ENCODE measurements at places on chromosomes 11 and 22. TPM values are rescaled to one million over a fixed set of nuclear protein-coding genes. Genes with fewer than 3 reads are reported as not detected.

MED15 gene
- total RNA-seq = 22.5 TPM

DDTL gene
- total RNA-seq = 1.2 TPM

DAGLA gene
- 2.5 TPM for total RNA-seq

SOX10 gene
- 1.5 TPM for total RNA-seq

TUB gene
- total RNA-seq = 17.8 TPM

DNA sequence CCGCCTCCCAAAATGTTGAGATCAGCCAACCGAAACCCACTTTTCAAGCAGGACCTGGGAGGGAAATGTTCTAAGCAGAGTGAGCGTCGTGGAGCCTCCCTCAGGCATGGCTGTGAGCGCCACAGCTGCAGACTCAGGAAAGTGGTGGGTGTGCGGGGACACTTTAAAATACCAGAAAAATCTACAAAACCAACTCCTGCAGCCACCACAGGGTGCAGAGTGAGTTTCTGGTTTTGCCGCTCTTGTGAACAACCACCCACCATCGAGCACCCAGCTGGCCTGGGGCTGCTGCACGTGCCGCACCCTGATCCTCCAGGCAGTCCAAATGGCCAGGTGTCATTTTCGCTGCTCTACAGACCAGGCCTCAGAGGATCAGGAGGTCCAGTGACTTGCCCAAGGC, 46.9 kb downstream of the CELSR1 start:
- DNase-seq = no peak
- no peaks in the 10 kb centered on the region for H3K27me3 ChIP-seq
- H3K36me3 ChIP-seq = no peaks in the 10 kb centered on the region
- H3K27ac ChIP-seq = no peak overlapping the region
- H3K4me1 ChIP-seq = no peaks in the 10 kb centered on the region

- H3K4me1 ChIP-seq = peaks cover 16% of the 10 kb centered on the region
- peak overlapping the region; percentile 32 for H3K27ac ChIP-seq
- H3K4me3 ChIP-seq = no peak overlapping the region
- DNase-seq = no peak
- peaks cover 73% of the 10 kb centered on the region for H3K36me3 ChIP-seq
- H3K27me3 ChIP-seq = no peaks in the 10 kb centered on the region
Observed at GRCh38 chr11:124122123-124122522, 6.9 kb downstream of the VWA5A start.

DNA sequence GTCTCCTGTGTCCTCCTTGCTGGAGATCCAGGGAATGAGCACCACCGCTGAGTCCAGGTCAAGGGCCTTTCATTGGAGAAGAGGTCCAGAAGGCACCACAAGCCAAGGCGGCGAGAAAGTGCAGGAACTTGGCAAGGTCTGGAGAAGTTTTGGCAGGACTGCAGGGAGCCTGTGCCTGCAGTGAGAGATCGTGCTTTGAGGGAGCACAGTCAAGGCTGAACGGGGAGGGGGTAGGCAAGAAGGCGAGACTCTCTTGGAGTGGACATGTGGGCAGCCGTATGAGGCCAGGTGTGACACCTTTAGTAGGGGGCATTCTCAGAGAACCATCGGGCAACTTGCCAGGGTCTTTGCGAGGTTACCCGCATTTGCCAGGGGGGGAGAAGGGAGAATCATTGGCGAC, 30.5 kb downstream of the LRRC10B start:
- H3K36me3 ChIP-seq = no peaks in the 10 kb centered on the region
- no peak overlapping the region for H3K27ac ChIP-seq
- H3K4me1 ChIP-seq = no peaks in the 10 kb centered on the region
- no peak for DNase-seq
- no peaks in the 10 kb centered on the region for H3K27me3 ChIP-seq

GRCh38 chr11:76241243-76242000, 35.1 kb upstream of the WNT11 start:
- H3K27ac ChIP-seq = no peak overlapping the region
- no peak for DNase-seq
- no peaks in the 10 kb centered on the region for H3K4me1 ChIP-seq
- no peaks in the 10 kb centered on the region for H3K36me3 ChIP-seq
- no peak overlapping the region for H3K4me3 ChIP-seq

DNA sequence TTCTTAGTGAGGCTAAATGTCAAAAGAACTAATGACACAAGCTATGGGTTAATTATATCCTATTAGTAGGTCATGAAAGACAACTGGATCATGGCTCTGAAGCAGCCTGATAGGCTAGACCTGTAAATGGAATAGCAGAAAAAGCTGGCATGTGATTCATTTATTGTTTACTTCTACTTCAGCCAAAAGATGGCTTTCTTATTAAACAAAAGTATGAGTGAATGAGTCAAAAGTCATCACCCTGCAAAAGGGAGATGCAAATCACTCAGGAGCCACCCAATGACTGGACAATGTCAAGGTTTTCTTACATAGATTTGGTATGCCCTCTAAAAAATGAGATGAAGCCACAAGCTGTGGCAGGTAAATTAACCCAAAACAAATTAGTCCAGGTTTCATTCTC, 138.0 kb downstream of the TRPC6 start:
- no peaks in the 10 kb centered on the region for H3K36me3 ChIP-seq
- H3K27me3 ChIP-seq = no peaks in the 10 kb centered on the region
- peaks cover 62% of the 10 kb centered on the region for H3K4me1 ChIP-seq
- H3K27ac ChIP-seq = no peak overlapping the region
